ENCODE measurements at places on chromosomes 6 and 20.

DNA sequence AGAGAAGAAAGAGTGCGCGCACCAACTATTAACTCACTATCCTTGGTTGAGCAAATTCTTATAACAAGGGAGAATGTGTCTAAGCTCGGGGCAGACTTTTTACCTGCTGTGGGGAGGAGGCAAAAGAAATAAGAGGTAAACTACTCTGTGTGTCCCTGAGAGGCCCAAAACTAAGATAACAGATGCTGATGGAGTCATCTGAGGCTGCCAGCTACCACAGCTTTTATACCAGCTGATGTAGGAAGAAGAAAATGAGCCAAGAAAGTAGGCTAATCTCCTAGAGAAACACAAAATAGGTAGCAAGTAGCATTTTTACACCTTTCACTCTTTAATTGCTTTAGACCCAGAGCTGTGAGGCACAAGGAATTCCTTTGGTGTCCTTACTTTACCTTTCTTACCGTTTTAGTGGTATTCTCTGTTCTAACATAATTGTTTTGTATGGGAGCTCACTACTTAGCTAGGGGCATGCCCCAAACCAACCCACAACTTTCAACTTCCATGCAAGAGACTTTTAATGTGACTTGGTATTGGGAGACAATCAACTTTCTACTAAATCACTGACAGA lies 27.8 kb upstream of the PIM1 start:
- no peaks in the 10 kb centered on the region for H3K27me3 ChIP-seq
- H3K4me3 ChIP-seq: peak overlapping the region; percentile 66
- no peaks in the 10 kb centered on the region for H3K36me3 ChIP-seq

DNA sequence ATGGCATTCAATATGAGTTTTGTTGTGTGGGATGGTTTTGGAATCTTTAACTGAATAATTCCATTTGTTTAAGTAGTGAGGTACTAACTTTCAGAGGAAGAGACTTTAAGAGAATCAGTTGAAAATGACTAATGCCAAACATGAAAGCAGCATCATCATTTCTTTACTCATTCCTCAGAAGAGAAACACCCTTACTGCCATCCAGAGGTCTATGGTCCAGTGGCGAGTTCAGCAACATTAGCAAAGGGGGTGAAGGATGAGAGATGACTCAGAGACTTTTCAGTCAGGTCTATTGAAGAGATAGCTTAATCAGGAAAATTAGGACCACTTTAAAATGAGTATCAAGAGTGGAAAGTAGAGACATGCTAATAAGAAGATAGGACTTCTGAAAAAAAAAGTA lies 118.8 kb downstream of the COL19A1 start:
- no peak overlapping the region for H3K4me3 ChIP-seq
- H3K36me3 ChIP-seq: no peaks in the 10 kb centered on the region
- H3K27ac ChIP-seq: no peak overlapping the region

- DNase-seq: no peak
- no peaks in the 10 kb centered on the region for H3K27me3 ChIP-seq
These were observed 825.5 kb upstream of the MANEA start for GRCh38 chr6:94751641-94752329.

DNA sequence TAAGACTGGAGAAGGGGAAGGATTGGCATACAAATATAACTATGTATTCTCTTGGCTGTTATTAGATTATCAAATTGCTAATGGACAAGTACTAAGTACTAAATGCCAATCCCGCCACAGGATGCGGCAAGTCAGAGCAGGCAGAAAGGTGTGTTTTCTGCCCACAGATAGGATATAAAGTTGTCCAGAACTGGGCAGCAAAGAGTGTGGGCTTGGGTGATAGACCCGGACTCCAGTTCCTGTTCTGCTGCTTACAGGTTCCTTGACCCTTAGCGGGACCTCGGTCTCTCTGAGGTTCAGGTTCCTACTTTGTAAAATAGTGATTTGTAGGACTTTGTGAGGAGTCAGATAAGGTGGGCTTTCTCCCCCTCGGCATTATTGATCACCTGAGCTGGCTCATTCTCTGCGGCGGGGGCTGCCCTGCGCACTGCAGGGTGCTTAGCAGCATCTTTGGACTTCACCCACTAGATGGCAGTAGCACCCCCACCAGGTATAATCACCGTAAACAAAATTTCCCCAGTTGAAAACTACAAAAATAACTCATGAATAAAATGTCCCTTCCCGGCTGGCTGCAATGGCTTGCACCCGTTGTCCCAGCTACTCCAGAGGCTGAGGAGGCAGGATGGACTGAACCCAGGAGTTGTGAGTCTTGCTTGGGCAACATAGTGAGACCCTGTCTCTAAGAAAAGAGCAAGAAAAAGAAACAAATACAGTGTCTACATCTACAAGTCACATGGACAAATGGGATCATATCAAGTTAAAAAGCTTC lies 193.1 kb downstream of the DOK5 start:
- H3K27me3 ChIP-seq: no peaks in the 10 kb centered on the region
- peak; percentile 48 for DNase-seq
- H3K27ac ChIP-seq: no peak overlapping the region
- no peaks in the 10 kb centered on the region for H3K36me3 ChIP-seq

DNA sequence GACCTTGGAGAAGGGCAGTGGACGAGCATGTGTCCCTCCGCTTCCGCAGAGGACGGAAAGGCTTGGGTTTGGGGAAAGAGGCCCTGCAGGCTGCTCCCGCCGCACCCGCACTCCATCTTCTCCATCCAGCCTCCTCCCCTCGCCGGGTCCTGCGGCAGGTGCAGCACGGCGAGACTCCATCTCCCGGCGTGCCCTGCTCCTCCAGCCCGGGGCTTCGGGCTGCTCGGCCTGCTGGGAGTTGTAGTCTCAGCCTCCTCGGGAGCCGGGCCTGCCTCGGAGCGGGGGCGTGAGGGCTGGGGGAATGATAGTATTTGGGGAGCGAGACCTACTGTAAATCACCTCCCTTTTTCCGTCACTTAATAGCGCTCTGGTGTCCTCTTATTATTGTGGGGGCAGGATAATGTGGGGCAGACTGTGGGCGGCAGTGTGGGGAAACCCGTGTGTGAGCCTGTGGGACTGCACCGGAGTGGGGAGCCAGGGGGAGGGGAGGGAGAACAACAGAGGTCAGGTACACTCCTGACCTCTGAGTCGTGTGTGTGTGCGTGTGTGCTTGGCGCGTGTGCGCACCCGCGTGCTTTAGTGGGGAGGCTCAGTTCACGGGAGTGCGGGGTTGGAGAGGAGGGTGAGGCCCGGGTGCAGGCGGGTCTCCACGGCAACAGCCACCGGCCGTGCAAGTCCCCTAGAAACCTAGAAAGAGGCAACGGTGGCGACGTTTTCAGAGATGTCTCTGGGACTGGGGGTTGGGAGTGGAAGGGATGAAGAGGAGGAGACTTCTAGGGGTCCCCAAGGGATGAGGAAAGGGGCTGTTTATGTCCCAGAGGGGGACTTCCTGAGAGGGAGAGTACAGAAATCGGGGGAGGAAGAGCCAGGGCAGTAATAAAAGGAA lies 4.1 kb downstream of the TTBK1 start:
- peak overlapping the region; percentile 91 for H3K4me3 ChIP-seq
- DNase-seq: peak; percentile 93
- H3K4me1 ChIP-seq: no peaks in the 10 kb centered on the region
- peaks cover 2% of the 10 kb centered on the region for H3K36me3 ChIP-seq
- peaks cover 23% of the 10 kb centered on the region for H3K27me3 ChIP-seq

DNA sequence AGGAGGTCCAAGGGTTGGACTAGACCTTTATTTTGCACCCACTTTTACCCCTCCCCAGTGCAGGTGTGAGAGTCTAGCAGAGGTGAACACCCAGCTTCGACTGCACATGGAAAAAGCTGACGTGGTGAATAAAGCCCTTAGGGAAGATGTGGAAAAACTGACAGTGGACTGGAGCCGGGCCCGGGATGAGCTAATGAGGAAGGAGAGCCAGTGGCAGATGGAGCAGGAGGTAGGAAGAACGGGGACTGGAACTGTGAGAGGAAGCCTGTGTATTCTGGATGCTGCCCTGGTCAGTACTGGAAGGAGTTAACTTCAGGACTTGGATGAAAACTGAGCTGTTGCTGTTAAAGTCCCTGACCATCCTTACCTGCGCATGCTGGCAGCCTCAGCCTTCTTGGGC lies 10.6 kb downstream of the CEP250 start:
- peaks cover 71% of the 10 kb centered on the region for H3K36me3 ChIP-seq
- DNase-seq: no peak
- no peaks in the 10 kb centered on the region for H3K27me3 ChIP-seq
- H3K4me1 ChIP-seq: no peaks in the 10 kb centered on the region
- H3K27ac ChIP-seq: no peak overlapping the region

DNA sequence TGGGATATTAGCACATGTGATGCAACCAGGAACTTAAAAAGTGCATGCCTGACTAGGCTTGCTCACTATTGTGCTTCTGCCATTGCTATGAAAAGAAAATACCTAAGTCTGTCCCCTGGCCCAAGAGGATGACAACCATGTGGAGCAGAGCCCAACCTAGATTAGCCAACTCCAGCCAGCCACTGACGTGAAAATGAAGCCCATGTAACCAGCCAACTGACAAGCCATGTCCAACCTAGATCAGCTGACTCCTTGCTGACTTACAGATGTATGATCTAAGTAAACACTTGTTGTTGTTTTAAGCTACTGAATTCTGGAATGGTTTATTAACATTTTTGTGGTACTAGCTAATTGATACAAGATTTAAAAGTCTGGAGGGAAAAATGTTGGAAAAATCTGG lies 47.5 kb downstream of the PIGU start:
- H3K36me3 ChIP-seq: peaks cover 28% of the 10 kb centered on the region
- H3K27ac ChIP-seq: no peak overlapping the region
- H3K4me3 ChIP-seq: no peak overlapping the region
- no peaks in the 10 kb centered on the region for H3K4me1 ChIP-seq

- H3K4me3 ChIP-seq: no peak overlapping the region
- H3K27ac ChIP-seq: no peak overlapping the region
- no peak for DNase-seq
- no peaks in the 10 kb centered on the region for H3K36me3 ChIP-seq
- no peaks in the 10 kb centered on the region for H3K4me1 ChIP-seq
These were observed 58.2 kb downstream of the HAO1 start for GRCh38 chr20:7882076-7882475.

GRCh38 chr20:61755971-61756845 lies 309.5 kb downstream of the TAF4 start:
- no peak overlapping the region for H3K4me3 ChIP-seq
- H3K27ac ChIP-seq: no peak overlapping the region
- no peaks in the 10 kb centered on the region for H3K36me3 ChIP-seq
- peaks cover 1% of the 10 kb centered on the region for H3K4me1 ChIP-seq
